Stimulated activated CD4-positive, alpha-beta T cell treated with anti-CD3 and anti-CD28 coated beads, TNF-alpha, amount 100 ng/mL, for 4 hours (primary cell): ENCODE measurements at places on chromosomes 6 and 20.
A peak's percentile ranks its signal among the peaks of the same experiment; 100 is the strongest.

GRCh38 chr6:113696960-113697359 is 160.2 kb upstream of the MARCKS start:
- DNase-seq, result no peak

DNA sequence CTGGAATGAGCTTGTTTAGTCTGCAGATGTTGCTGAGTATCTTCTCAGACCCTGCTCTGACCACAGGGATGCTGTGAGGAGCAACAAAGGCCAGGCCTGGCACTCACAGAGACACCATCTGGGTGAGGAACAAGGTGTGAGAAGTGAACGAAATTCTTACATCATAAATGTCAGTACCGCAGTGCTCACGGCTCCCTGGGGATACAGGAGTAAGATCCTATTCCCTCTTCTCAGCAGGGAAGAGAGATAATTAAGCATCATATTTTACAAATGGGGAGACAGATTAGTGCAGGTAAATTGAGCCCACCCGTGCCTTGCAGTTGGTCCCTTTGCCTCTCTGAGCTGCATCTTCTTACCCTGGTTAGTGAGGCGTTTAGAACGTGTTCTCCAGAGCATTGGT is 106.2 kb downstream of the DTD1 start:
- no peak for DNase-seq

- DNase-seq, result no peak
Observed at GRCh38 chr6:33965766-33966165, 162.0 kb upstream of the MLN start.

- DNase-seq, result no peak
Observed at GRCh38 chr6:36247693-36248092, 22.2 kb upstream of the PNPLA1 start.

- DNase-seq, result peak; percentile 24
Observed at GRCh38 chr6:97394160-97394748, 111.2 kb upstream of the MMS22L start.

- DNase-seq, result no peak
Observed at GRCh38 chr6:154890874-154891273, 104.2 kb upstream of the TIAM2 start.

DNA sequence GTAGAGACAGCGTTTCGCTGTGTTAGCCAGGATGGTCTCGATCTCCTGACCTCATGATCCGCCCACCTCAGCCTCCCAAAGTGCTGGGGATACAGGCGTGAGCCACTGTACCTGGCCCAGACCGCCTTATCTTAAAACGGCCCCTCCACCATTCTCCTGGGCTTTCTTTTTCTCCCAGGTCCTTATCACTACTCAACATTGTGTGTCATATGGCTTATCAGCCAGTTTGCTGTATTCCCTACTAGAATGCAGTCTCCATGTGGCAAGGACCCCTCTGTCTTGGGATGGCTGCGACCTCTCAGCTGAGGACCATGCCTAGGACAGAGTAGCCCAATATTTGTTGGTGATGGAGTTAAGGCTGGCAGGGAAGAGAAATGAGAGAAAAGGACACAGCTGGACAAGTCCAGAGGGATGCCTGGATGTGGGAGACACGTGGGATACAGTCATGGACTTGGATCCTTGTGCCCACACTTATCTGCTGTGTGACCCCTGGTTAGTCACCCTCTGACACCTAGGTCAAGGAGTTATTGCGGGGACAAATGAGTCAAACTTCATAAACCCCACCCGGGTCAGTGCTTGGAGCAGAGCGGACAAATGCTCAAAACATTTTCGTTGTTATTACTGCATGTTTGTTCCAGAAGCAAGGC is 24.0 kb downstream of the ADA start:
- DNase-seq, result no peak

GRCh38 chr6:25961619-25962148 is 918 bp upstream of the TRIM38 start:
- DNase-seq, result no peak

GRCh38 chr20:44768256-44768655 is 22.6 kb downstream of the KCNK15 start:
- no peak for DNase-seq

DNA sequence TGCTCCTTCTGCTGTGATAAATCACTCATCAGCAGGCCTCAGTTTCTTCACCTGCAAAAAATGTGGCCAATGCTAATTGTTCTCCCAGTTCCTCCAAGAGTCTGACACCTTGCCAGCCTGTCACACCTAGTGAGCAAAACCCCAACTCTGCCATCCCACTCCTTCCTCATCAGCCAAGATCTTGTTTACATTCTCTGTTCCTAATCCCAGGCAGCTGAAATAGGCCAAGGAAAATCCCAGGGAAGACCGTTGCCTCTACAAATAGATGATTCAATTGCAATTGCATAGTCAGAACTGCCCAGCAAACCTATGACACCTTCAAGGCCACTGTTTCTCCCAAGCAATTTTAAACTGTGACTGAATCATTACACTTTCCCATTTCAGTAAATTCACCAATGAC is 78.7 kb downstream of the GMDS start:
- DNase-seq, result no peak

- no peak for DNase-seq
Observed at GRCh38 chr6:21026576-21027273, 492.5 kb downstream of the CDKAL1 start.

GRCh38 chr6:3786141-3786540 is 34.6 kb upstream of the PXDC1 start:
- no peak for DNase-seq

DNA sequence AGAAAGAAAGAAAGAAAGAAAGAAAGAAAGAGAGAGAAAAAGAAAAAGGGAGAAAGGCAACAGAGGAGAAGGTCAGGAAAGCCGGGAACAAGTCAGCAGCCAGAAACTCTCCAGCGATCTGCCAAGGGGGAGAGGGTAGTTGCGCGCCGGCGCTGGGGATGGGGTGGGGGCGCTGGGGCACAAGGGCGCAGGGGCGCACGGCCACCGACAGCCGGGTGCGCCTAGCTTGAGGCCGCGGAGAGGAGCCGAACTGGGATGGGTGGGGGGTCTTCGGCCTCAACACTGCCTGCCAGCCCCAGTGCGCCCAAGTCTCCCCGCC is 533 bp upstream of the RSPO3 start:
- DNase-seq, result no peak

GRCh38 chr6:113825781-113826180 is 31.4 kb upstream of the MARCKS start:
- no peak for DNase-seq

GRCh38 chr20:433300-433975 is 25.3 kb downstream of the RBCK1 start:
- DNase-seq, result peak; percentile 56

DNA sequence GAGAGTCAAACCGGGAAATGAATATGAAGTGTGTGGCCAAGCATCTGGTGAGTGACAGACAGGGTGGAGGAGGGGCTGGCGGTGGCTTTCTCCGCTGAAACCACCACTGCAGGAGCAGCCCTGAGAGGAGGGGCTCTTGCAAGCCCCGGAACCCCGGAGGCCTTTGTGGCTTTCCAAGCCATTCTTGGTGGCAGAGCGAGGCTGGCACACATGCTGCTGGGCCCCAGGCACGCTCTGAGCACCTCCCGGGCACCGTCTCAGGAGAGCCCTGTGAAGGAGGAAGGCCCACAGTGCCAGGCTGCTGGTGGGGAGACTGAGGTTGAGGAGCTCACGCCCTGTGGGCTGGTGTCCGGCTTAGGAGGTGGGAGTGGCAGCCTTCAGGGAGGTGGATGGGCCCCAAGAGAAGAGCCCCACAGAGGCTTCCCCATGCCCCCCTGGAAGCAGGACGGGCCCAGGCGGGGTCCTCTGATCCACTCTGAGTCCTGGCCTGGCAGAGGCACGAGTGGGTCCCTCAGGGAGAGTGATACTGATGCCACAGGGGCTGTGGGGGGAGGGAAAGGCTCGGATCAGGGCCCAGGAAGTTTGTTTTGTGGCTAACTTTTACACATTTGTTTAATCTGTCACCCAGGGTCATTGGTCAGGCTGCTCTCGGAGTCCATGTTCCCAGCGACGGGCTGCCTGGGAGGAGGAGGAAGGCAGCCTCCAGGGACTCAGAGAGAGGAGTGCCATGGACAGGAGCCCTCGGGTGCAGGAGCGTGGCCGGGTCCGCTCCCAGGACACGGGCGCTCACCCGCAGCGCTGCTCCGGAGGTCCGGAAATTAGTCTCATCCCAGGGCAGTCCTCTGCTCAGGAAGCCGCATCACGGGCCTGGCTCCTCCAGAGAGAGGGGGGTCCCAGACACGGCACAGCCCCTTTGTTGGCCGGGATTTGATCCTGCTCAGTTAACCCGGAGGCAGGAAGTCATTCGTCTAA is 170.7 kb downstream of the ERMARD start:
- no peak for DNase-seq

DNA sequence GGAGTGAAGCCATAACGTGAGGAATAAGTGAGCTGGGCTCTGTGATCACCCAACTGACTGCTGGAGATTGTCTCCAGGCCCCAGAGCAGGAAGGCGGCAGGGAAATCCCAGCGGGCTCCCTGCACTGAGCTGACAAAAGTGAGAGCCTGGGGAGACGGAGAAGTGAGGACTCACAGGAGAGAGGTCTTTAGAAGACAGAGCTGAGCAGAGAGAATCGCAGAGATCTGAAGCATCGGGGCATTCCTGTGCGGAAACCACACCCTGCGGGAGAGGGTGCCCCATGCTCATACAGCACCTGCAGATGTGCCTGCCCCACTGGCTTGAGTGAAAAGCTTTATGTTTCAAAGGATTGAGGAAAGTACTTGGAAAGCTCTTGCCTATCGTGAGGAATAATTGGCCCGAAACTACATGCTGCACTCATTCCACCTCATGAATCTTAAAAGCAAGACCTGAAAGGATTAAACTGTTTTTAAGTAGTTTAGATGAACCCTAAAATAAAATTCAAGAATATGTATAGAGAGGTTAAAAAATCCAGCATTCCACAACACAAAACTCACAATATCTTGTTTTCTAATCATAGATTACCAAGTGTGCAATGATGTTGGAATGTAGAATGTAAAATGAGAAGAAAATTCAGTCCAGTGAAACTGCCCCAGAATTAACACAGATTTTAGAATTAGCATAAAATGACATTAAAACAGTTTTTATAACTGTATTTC is 17.7 kb upstream of the THBS2 start:
- no peak for DNase-seq

DNA sequence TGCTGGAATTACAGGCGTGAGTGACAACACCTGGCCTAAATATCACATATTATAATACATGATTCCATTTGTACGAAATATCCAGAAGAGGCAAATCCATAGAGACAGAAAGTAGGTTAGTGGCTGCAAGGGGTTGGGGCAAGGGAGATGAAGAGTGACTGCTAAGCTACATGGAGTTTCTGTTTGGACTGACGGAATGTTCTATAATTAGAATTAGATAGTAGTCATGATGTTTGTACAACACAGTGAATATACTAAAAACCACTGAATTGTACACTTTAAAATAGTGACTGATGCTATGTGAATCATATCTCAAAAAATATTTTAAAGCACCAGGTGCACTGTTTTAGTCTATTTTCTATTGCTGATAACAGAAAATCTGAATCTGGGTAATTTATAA is 3.7 kb upstream of the HEBP2 start:
- DNase-seq, result no peak

GRCh38 chr6:142478117-142478516 is 176.3 kb downstream of the ADGRG6 start:
- DNase-seq, result no peak

GRCh38 chr6:37010402-37010892 is 5.0 kb downstream of the FGD2 start:
- no peak for DNase-seq

GRCh38 chr6:16004934-16005679 is 123.8 kb upstream of the MYLIP start:
- DNase-seq, result no peak
